GM20000 (cell line): ENCODE measurements at places on chromosomes 7 and 10.

DNA sequence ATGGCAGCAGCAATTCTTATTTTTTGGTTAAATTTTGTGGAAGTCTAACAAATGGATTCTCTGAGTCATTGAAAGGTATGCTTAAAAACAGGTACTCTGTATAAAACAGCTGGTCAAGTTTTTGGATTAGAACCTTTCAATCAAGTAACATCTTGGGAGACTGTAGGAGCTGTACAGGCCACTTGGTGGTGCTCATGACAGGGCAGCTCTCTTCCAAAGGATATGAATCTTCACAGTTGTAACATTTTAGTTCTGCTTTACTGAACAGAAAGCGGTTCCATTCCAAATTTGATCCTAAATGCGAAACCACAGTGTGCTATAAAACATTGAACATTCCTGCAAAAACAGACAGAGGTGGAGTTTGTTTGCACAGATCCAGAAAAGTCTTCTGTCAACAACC is 44.5 kb upstream of the AGR3 start:
- DNase-seq: no peak

- no peak for DNase-seq
These were observed 380.7 kb downstream of the DNAJB6 start for GRCh38 chr7:157717211-157718174.

DNA sequence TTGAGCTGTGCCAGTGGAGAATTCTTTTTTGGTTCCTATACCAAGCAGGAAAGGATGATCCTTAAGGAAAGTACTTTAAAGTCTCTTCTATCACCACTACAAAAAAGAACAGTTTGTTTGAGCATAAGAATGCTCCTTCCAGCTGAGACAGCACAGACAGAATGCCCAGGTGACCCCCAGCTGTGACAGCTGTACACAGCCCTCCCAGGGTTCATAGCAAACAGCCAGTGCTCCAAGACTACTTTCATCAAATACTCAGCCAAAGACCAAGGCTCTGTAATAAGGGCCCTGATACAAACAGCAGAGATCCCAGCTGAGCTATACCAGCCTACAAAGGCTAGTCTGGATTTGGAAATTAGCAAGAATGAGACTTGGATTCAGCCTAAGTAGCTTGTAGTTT is 65.7 kb downstream of the NXPH1 start:
- DNase-seq: no peak

DNA sequence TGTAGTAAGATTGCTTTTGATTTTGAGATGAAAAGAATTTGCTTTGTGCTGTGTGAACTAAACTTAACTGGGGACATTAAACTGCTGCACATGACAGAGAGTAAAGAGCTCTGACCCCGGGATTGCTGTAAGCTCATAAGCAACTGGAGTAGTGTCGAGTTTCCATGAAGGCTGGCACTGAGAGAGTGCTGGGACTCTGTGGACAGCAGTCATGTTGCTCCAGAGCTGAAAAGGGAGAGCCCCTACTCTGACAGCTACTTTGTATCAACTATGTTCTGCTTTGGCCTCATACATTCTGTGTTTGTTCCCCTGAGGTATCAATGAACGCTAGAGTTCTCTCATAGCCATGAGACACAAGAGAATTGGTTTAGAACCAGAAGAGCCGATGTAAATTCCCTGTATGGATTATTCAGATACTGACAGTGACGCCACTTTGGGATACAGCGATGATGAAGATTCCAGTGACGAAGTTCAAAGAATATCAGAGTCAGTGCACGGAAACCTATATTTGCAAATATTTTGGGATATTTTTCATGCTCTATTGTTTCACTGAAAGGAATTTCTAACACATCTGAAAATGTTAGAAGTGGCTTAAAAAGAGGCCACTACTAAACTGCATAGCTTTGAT is 185.9 kb upstream of the DKK1 start:
- DNase-seq: no peak

DNA sequence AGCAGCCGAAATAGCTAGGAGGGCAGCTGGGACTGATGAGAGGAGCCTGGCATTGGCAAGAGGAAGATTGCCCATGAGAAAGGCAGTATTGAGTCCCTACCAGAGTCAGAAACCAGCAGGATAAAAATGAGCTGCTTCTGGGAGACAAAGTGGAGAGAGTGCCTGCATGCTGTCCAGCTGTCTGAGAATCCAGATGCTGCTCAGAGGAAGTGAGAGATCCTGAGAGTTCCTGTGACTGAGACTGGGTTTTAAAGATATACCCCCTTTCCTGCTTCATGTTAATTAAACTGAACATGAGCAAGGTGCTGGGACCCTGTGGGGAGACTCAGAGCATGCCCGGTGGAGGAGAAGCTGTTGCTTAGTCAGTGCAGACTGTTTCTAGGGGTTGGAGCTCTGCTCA is 107.5 kb downstream of the KIF20B start:
- DNase-seq: no peak

GRCh38 chr10:132036887-132037675 is 28.7 kb upstream of the JAKMIP3 start:
- no peak for DNase-seq

DNA sequence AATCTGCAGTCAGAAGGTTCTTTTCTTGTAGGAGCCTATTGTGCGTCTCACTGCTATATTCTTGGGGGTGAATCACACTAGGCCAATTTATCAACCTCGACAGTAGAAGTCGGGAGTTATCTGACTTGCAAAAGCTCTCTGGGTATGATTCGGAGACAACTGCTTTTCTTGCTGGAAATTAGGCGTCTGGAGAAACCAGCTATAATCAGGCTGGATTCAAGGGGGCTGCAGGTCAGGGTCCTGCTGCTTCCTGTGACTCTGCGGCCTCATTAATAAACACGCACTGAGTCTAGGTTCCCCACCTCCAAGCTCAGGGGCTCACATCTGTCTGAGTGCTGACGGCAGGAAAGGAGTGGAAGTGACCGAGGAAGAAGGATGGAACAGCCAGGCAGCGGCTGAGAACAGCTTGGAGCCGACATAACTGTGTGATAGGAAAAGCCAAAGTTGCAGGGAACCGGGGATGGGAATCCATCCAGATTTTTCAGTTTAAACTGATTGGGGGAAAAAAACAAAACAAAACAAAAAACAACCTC is 184.6 kb downstream of the FANK1 start:
- no peak for DNase-seq

GRCh38 chr10:104351919-104352318 is 1.7 kb upstream of the CFAP58 start:
- no peak for DNase-seq

- no peak for DNase-seq
These were observed 116.3 kb downstream of the CYP26A1 start for GRCh38 chr10:93189944-93190343.

- no peak for DNase-seq
These were observed 572.5 kb downstream of the ARL4A start for GRCh38 chr7:13259930-13260329.

- no peak for DNase-seq
These were observed 176.2 kb upstream of the ITGB1 start for GRCh38 chr10:33134011-33134751.

- DNase-seq: no peak
These were observed 64.5 kb downstream of the DNMBP start for GRCh38 chr10:99945263-99945662.

- no peak for DNase-seq
These were observed 110.0 kb downstream of the RELN start for GRCh38 chr7:103879411-103879810.

GRCh38 chr7:2732959-2733584 is 45.1 kb downstream of the AMZ1 start:
- DNase-seq: no peak

GRCh38 chr7:38049679-38050078 is 128.4 kb upstream of the STARD3NL start:
- no peak for DNase-seq

- DNase-seq: no peak
These were observed 1.3 kb downstream of the LIMK1 start for GRCh38 chr7:74084722-74085578.

DNA sequence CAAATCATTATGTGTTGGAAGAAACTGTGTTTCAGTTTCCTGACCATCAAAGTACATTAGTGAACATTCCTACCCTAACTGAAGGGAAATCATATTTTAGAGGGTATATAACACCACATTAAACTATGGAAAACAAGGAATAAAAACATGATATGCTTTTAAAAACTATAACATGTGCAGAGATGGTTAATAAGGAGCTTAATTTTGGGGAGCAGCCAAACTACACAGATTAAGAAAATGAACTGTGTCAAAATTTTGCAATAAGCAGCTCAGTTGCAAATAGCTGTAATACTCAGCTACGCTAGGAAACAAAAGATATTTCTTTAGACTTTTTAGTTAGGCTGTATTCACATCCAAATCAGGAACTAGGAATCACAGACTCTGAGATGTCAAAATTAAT is 1115.7 kb upstream of the CELF2 start:
- no peak for DNase-seq

DNA sequence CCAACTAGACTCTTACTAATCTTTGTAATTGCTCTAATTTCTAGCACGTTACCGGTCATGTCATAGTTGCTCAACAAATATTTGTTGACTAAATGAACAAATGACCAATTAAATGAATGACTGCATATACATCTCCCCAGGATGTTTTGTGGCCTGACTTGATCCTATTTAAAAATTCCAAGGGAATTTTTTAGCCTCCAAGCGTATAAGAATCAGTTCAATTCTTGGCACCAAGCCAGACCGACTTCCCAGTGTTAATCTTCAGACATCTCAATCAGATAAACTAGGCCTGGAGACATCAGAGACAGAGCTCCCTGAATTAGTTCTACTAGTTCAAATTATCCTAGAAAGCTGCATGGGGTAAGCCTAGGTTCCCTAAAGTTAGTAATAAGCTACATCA is 96.0 kb downstream of the GSAP start:
- no peak for DNase-seq

DNA sequence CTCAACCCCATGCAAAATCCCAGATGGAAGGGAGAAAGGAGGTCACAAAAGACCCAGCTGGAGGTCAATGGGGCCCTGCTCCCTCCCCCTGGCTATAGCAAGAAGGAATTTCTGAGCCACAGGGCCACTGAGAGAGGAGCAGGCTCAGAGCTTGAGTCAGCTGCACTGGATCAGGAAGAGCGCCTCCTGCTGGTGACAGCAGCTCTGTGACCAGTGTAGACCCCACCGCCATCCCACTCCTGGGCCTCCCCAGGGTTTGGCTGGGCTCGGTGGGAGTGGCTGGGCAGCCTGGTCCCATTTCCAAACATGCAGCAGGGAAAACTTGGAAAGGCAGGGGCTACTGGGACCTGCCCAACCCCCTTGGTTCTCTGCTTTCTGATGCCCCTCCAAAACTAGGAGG is 31.5 kb upstream of the PRLHR start:
- DNase-seq: no peak

GRCh38 chr10:12006671-12007070 is 35.9 kb downstream of the UPF2 start:
- DNase-seq: no peak

DNA sequence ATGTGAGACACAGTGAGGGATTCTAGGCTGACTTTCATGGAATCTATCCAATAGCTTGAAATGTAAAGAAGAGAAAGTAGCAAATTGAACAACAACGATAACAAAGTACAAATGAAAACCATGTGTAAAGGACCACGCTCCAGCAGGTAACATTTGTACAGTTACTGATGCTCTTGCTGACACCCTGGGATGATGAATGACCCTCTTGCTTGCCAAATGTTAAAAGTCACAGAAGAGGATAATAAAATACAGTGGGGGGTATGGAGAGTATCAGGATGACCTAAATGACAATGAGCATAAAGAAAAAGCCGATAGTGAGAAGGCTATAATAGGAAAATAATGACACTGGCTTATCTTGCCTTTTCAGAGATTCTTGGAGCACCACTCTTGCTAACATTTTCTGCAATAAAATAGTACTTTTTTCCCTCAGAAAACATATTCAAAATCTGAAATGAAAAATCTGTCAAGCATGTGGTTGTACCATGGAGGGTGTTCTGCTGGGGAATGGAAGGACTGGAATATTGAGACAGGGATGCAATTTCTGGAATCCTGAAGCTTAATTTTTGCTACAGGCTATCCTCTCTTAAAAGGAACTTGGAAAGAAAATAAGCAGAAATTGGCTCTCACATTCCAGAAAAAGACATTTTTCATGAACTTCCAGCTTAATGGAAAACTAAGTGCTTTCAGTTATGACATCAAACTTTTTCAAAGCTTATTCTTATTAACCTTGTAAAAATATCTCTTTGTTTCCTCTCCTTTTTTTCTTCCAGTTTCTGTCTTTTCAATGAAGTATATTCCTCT is 303.2 kb upstream of the GHITM start:
- DNase-seq: no peak

GRCh38 chr7:20064974-20065862 is 152.0 kb downstream of the MACC1 start:
- DNase-seq: peak; percentile 42

DNA sequence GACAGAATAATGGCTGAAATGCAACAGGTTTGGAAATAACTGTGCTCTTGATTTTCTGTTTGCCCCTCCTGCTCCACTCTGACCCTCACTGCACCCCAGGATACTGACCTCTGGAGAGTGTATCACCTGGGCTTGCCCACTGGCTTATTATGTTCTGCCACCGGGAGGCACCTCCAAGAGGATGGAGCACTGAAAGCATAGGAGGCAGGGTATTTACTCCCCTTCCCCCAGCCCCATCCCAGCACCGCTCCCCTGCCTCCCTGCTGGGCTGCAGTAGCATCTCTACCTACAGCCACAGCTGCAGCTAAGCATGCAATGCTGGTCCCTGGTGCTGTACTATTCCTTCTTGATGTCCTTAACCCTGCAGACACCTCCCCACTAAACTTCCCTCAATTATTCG is 26.4 kb downstream of the RAB11FIP2 start:
- no peak for DNase-seq

DNA sequence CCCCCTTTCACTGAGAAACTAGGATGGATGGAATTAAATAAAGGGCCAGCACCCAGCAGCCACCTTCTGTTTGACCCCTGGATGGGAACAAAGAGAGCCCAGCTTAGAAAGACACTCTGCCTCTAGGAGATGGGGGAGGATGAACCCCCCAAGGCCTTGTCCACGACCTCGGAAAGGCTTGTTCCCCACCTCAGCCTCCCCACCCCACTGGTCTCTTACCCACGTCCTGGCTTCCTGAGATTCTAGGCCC is 9.7 kb downstream of the ITPRIP start:
- DNase-seq: no peak

DNA sequence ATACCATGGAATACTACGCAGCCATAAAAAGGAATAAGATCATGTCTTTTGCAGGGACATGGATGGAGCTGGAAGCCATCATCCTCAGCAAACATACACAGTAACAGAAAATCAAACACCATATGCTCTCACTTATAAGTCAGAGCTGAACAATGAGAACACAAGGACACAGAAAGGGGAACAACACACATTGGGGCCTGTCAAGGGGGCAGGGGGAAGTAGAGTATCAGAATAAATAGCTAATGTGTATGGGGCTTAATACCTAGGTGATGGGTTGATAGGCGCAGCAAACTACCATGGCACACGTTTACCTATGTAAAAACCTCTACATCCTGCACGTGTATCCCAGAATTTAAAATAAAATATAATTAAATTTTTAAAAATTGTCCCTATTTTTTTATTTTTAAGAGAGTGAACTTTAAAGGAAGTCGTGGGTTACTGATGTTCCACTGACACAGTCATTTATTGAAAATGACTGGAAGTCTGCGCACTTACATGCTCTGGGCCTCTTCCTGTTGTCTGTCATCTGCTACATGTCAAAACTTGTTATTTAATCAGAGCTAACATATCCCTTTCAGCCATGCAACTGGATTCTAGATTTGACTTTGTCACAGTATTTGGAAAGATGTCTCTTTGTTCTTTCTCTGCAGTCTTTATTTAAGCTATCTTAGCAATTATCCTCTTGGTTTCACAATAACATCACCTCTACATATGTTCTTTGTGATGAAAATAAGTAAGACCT is 73.7 kb upstream of the ABCB5 start:
- no peak for DNase-seq
